ENCODE measurements at places on chromosomes 7 and 10. TPM values are rescaled to one million over a fixed set of nuclear protein-coding genes. Genes with fewer than 3 reads are reported as not detected.

- H3K4me1 ChIP-seq, result peaks cover 51% of the 10 kb centered on the region
- peak overlapping the region; percentile 27 for H3K4me3 ChIP-seq
- peak overlapping the region; percentile 74 for H3K27ac ChIP-seq
- H3K36me3 ChIP-seq, result peaks cover 25% of the 10 kb centered on the region
- no peaks in the 10 kb centered on the region for H3K27me3 ChIP-seq
- no peak for DNase-seq
Measured at GRCh38 chr7:134669388-134669787, 22.7 kb downstream of the BPGM start.

- H3K27ac ChIP-seq, result peak overlapping the region; percentile 65
- peaks cover 5% of the 10 kb centered on the region for H3K36me3 ChIP-seq
- peaks cover 18% of the 10 kb centered on the region for H3K4me1 ChIP-seq
- no peak for DNase-seq
- peaks cover 4% of the 10 kb centered on the region for H3K27me3 ChIP-seq
- peak overlapping the region; percentile 84 for H3K4me3 ChIP-seq
Measured at GRCh38 chr7:130667593-130668257, 823 bp downstream of the COPG2 start.

DNA sequence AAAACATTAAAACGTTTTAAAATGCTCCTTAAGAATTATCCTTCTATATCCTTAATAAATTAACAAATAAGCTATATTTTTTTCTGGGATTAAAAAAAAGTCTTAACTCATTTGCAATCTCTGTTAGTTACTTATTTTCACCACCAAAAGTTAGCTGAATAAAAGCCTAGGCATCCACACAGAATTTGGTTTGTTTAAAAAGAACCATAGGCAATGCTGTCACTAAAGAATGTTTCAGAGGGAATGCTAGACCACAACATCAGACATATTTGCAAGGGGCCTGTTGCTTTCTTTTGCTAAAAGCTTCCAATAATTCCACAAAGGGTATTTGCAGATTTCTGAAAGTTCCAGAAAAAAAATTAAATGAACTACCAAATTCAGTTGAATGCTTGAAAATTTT is 244.2 kb downstream of the POU6F2 start:
- no peak overlapping the region for H3K4me3 ChIP-seq

DNA sequence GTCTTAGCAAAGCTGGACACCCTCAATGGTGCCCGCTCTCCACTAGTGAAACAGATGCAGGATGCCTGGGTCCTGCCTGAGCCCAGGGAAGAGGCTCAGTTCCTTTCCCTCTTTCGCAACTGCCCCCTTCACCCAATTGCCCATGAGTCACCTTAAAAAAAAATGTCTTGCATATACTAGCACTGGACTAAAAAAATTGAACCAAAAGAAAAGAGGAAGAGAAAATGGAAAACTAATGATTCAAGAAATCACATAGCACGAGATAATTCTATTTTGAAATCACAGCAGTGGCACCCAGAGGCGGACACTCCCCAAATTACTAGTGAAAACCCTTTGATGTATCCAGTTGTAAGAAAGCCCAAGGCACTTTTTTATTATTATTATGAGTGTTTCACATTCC is 972.5 kb downstream of the LRMDA start:
- no peak overlapping the region for H3K4me3 ChIP-seq
- H3K4me1 ChIP-seq, result no peaks in the 10 kb centered on the region
- H3K27me3 ChIP-seq, result no peaks in the 10 kb centered on the region
- no peaks in the 10 kb centered on the region for H3K36me3 ChIP-seq

GRCh38 chr10:68224810-68225209 is 7.1 kb downstream of the ATOH7 start:
- H3K4me1 ChIP-seq, result no peaks in the 10 kb centered on the region
- H3K4me3 ChIP-seq, result no peak overlapping the region
- no peak overlapping the region for H3K27ac ChIP-seq
- no peaks in the 10 kb centered on the region for H3K36me3 ChIP-seq
- DNase-seq, result no peak

DNA sequence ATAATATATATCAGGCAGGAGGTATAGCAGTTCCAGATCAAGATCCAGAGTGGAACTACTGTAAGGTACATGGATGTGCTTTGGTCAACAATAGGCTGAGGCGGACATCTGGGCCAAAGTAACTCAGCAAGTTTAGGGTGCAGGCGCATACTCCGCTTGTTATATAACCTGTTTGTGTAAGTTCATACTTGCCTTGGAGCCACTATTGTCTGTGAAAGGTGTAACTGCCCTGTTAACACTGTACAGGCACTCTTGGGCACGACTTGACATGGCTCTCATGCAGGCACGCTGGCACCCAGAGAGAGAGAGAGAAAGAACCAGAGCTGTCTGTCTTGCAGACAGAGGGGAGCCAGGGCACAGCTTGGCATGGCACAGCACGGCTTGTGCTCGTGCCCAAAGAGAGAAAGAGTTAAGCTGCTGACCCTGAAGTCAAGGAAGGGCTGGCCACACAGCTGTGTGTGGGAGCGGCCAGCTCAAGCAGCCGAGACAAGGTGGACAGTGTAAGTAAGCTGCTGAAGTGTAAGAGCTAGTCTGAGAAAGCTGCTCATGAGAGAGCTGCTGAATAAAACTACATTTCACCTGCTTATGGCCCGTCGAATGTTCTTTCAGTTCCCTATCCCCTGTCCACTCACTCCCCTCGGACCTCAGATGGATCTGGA is 47.8 kb upstream of the KAT6B start:
- no peak overlapping the region for H3K27ac ChIP-seq
- peaks cover 7% of the 10 kb centered on the region for H3K36me3 ChIP-seq
- DNase-seq, result no peak
- no peaks in the 10 kb centered on the region for H3K4me1 ChIP-seq

DNA sequence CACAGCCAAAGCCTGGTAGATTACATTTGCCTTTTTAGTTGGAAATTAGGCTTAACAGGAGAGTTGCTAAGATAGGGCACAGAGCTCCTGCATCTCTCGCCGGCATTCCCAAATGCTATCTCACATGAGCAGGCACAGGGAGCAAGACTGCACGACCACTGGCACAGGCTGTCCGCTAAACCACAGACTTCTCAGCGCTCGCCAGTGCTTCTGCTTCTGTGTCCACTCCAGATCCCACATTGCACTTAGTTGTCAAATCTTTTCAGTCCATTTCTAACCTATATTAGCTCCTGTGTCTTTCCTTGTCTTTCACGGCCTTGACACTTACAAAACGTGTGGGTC is 138.9 kb downstream of the EGFR start:
- no peaks in the 10 kb centered on the region for H3K36me3 ChIP-seq
- no peak for DNase-seq
- no peaks in the 10 kb centered on the region for H3K4me1 ChIP-seq
- H3K4me3 ChIP-seq, result no peak overlapping the region
- peaks cover 8% of the 10 kb centered on the region for H3K27me3 ChIP-seq

DNA sequence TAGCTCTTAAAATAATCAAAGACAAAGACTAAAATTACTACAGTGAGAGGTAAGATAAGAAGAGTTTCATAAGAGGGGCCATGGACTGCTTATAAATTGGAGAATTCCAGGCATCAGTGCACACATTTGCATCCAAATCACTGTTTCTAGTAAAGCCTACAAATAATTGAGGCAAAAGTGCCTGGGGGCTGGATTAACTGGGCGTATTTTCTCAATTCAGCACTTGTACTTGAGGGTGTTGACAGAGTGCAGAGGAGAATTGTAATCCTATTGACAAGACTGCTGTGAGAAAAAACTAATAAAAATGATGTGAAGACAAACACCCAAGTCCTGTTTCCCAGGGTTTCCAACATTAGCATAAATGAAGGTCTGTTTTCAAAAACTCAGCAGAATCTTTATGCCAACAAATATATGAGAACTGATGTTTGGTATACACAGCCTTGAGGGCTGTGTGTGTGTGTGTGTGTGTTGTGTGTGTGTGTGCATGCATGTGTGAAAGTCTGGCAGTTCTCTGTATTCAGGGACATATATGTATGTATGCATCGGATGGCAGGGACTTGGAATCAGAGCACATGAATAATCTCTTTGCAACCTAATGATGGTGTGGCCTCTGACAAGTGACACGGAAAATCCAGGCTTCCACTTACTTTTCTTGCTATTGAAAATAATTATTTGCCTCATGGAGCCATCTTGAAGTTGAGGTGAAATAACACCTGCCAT is 182.1 kb upstream of the CDC14C start:
- H3K27me3 ChIP-seq, result no peaks in the 10 kb centered on the region
- no peak overlapping the region for H3K4me3 ChIP-seq
- H3K36me3 ChIP-seq, result no peaks in the 10 kb centered on the region
- no peaks in the 10 kb centered on the region for H3K4me1 ChIP-seq

DNA sequence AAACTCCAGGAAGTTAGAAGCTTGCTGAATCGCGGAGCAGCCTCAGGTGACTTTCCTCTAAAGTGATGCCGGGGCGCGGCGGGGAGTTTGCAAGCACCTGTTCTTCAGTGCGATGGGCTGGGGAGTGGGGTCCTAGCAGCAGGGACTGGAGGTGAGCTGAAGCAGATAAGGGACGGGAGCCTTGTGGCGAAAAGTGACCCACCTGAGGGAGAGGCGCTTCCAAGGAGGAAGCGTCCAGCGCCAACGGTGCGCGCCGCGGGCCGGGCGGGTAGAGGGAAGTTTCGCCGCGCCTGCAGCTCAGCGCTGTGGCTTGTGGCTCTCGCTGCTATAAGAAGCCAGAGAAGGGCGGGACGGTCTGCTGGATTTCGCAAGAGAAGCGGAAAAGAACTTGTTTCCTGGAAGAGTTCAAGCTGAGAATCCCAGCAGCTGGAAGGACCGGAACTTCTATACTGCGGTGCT is at the start of gene STEAP4:
Gene STEAP4 (minus strand): TSS at position 305 of the 459 bp plus-strand sequence. CDS start 22,625 bp downstream, outside the sequence.
- DNase-seq, result no peak
- no peaks in the 10 kb centered on the region for H3K36me3 ChIP-seq
- H3K27ac ChIP-seq, result no peak within 1 kb of the TSS
- H3K4me1 ChIP-seq, result peaks cover 6% of the 10 kb centered on the region
- H3K27me3 ChIP-seq, result peaks cover 21% of the 10 kb centered on the region

- no peaks in the 10 kb centered on the region for H3K27me3 ChIP-seq
- H3K4me3 ChIP-seq, result no peak overlapping the region
- H3K27ac ChIP-seq, result no peak overlapping the region
Measured at GRCh38 chr7:77866370-77866769, 67.8 kb downstream of the PHTF2 start.

DNA sequence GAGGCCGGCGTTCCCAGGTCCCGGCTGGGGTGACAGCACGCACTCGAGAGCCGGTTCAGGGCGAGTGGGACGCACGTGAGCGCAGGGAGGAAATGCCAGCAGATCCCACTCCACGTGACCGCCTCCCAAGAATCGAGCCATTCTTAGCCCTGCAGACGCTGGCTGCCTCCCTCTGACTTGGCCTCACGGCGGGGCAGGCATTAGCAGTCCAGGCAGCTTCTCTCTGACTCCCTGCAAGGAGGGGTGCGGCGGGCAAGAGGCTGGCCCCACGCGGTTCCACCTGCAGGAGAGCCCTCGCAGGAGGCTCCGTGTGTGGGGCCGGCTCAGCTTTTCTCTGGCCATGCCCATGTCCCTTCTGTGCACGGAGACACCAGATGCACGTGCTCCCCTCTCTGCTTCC is 10.1 kb downstream of the GPR146 start:
- no peak overlapping the region for H3K4me3 ChIP-seq
- no peaks in the 10 kb centered on the region for H3K27me3 ChIP-seq
- H3K36me3 ChIP-seq, result peaks cover 1% of the 10 kb centered on the region
- H3K27ac ChIP-seq, result no peak overlapping the region
- DNase-seq, result no peak

DNA sequence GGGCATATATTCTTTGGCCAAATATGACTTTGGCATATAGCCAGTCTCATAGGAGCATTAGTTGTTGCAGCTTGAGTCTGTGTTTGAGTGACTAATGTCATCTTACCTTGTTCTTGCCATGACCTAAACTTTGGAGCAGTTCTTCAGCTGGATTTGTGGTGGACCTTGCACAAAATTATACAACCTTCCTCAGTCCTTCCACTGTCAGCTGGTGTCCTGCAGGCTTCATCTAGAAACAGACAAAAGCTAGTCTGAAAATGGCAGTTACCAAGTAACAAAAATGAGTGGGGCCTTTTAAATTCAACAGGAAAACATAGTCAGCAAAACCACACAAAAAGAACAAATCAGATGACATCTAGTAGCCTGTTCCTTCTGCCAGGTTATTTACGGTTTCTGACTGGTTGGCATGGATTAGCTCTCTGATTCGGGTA is 59.5 kb upstream of the HECTD2 start:
- DNase-seq, result no peak
- no peak overlapping the region for H3K4me3 ChIP-seq
- H3K4me1 ChIP-seq, result no peaks in the 10 kb centered on the region
- H3K27me3 ChIP-seq, result peaks cover 2% of the 10 kb centered on the region
- H3K36me3 ChIP-seq, result no peaks in the 10 kb centered on the region
- H3K27ac ChIP-seq, result no peak overlapping the region

- no peak overlapping the region for H3K4me3 ChIP-seq
- no peak for DNase-seq
- H3K36me3 ChIP-seq, result peaks cover 6% of the 10 kb centered on the region
- H3K27ac ChIP-seq, result no peak overlapping the region
Measured at GRCh38 chr7:1229956-1230355, 2.7 kb upstream of the UNCX start.

DNA sequence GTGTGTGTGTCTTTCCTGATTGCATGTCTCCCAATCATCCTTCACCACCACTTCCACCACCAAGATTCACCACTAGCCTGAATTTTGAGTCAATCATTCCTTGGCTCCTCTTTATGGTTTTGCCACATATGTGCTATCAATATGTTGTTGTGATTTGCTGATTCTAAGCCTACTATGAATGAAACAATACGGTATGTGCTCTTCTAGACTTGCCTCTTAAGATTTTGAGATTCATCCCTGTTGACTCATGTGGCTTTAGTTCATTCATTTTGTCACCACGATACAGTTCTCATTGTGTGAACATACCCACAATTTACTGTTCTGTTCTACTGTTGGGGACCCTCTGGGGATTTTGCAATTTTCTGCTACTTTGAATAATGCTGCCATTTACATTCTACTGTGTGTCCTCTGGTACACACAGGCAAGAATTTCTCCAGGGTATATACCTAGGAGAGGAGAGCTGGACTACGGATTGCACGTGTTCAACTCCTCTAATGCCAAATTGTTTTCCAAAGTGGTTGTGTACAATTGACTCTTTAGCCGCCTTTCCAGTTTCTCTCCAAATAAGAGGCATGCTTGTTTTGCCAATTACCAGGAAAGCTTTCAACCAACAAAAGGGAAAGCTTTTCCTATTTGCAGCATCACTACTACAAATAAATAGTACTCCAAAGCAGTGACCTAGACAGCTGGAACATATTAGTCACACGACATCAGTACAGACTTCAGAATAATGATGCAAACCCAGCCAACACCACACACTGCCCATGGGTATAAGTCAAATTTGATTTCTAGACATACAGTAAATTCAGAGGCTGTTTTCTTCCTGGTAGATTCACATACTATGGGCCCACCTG is 30.0 kb downstream of the SGMS1 start:
- DNase-seq, result no peak
- H3K4me1 ChIP-seq, result peaks cover 13% of the 10 kb centered on the region
- no peaks in the 10 kb centered on the region for H3K27me3 ChIP-seq
- peaks cover 4% of the 10 kb centered on the region for H3K36me3 ChIP-seq
- no peak overlapping the region for H3K27ac ChIP-seq
- H3K4me3 ChIP-seq, result no peak overlapping the region

OR13A1 gene
- total RNA-seq, result not detected

CFAP69 gene
- not detected for total RNA-seq

GNGT1 gene
- not detected for total RNA-seq

SPDYE1 gene
- not detected for total RNA-seq

PSAP gene
- 137 TPM for total RNA-seq

ANK3 gene
- 21.2 TPM for total RNA-seq

COL17A1 gene
- not detected for total RNA-seq

Measured in activated CD4-positive, alpha-beta memory T cell treated with anti-CD3 and anti-CD28 coated beads for 36 hours (primary cell).